ENCODE measurements at places on chromosomes 3 and 15. TPM values are rescaled to one million over a fixed set of nuclear protein-coding genes. Genes with fewer than 3 reads are reported as not detected.

SAMD7 gene
- not detected for total RNA-seq

DNA sequence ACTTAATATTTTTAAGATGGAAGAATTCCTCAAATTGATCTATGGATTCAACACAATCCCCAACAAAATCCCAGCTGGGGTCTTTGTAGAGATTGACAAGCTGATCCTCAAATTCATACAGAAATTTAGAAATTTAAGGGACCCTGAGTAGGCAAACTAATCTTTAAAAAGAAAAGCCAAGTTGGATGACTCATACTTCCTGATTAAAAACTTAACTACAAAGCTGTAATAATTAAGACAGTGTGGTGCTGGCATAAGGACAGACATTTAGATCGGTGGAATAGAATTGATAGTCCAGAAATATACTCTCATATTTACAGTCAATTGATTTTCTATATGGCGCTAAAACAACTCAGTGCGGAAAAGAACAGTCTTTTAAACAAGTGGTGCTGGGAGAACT, 11.6 kb downstream of the FAM162A start:
- no peak for DNase-seq

CP gene
- total RNA-seq: not detected

DNA sequence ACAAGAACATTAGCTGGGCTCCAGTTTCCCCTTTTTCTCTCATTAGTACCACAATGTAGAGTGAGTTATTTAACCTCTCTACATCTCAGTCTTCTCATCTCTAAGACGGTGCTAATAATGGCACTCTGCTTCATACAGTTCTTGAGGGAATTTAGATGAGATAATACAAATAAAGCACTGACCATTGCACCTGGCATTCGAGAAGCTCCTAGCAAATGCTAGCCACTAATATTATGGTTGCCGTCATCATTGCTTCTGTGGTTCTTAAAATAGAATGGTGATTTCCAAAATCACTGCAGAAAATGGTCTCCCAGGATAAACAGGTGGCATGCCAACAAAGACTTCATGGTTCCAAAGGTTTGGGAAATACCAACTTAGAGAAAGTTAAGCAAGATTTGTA, 213.0 kb downstream of the RORA start:
- no peak for DNase-seq

DNA sequence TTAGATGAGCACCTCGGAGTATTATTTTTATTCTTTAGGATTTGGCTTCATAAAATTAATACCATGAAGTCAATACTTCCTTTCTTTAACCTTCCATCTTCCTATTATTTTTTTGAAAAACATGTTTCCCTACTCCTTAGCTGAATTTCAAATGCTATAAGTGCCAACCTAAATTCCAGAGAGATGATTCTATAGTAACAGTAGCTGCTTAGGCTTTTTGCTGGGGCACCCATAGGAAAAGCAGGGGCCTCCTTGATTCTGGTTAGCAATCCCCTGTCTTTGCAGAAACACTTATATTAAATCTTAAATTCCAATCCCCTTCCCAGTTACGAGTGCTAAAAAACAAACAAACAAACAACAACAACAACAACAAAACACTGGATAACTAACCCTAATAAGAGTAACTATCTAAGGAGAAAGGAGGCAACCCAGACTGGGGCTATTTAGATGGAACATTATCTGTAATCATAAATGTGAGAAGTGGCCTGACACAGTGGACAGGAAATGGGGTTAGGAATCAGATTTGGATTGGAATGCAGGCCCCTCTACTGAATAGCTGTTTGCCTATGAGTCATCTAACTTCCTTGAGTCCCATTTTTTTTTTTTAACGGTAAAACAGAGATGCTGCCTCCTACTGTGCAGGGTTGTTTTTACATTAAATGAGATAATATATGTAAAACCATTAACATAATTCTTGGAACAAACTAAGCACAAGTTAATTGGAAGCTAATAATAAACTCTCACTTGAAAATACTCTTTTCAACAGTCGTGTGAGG, 148.1 kb downstream of the WDR72 start:
- DNase-seq: peak; percentile 4

GOLGA8J gene
- total RNA-seq: not detected

DNA sequence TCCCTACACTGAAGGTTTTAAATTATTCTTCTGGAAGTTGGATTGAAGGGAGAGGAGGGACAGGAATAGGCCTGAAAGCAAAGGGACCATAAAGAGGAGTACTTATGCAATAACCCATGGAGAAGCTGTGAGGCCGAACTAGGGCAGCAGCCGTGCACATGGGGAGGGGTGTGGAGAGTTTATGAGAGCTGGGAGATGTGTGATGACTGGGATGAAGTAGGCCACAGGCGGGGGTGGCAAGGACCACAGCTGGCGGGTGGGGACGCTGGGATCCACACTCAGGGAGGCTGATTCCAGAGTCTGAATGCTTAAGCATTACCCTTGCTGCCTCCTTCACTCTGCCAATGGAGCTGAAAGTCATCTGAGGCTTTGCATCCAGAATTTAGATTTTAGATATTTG, 123.8 kb downstream of the ARNT2 start:
- DNase-seq: no peak

GRCh38 chr3:182710557-182711157, 82.6 kb upstream of the ATP11B start:
- peak; percentile 16 for DNase-seq

CDCP1 gene
- 16.9 TPM for total RNA-seq

C3orf70 gene
- 0.33 TPM for total RNA-seq

DNA sequence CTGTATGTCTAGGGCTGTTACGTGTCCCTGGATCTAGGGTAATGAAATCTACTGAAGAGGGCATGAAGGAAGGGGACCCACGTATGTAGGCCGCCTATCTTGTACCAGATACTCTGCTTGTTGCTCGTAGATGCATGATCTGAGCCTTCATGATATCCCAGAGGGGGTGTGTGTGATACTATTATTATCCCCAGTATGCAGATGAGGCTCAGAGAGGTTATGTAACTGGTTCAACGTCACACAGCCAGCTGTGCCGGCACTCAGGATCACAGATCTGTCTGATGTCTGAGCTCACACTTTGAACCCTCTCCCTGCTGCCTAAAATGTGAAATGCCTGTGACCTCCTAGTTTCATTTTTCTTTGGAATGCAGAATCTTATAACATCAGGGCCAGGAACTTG, 36.2 kb upstream of the SEC13 start:
- DNase-seq: no peak

DNA sequence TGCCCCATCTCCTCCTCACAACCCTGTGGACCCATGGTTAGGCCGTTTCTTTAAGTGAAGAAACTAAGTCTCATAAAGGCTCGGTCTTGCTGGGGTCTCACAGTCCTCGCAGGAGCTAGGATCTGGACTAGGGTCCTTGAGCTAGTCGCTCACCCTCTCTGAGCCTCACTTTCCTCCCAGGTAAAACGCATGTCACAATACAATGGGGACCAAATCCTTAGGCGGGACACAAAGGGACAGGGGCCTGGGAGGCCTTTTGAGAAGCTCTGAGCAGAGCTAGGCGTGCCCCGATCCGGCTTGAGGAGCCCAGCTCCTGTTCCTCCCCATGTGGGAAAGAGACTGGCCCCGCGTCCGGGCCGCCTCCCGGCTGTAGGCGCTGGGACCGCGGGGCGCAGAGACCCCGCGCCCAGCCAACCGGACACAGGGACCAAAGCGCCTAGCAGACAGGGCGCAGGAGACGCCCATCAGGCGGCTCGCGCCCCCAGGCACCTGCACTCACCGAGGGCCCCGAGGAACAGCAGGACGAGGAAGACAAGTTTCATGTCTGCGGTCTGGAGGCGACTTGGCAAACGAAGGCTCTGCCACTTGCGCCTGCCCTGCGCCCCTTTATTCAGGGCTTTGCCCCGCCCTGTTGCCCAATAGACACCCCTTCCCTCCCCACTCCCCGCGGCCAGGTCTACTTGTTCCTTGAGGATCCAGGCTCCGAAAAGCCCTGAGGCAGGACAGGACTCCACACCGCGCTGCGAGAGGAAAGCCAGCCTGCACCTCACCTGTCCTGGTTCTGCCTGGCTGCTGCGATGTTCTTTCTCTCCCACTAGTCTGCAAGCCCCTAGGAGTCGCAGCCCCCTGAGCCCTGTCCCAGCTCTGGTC, at the start of gene LTF:
TSS of gene LTF (minus strand) at position 580 of the 870 bp plus-strand sequence. CDS start at position 542, 38 bp downstream.
- DNase-seq: no peak

GRCh38 chr3:42492508-42493080, 9.8 kb upstream of the VIPR1 start:
- no peak for DNase-seq

DNA sequence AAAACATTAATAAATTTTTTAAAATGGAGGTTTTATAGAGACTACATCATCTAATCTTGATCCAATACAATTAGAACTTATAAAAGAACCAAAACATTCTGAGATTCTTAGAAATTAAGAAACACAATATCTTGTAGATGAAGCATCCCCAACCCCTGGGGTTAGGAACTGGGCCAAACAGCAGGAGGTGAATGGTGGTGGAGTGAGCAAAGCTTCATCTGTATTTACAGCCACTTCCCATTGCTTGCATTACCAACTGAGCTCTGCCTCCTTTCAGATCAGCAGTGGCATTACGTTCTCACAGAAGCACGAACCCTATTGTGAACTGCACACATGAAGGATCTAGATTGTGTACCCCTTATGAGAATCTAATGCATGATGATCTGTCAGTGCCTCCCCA, 36.3 kb downstream of the KNL1 start:
- no peak for DNase-seq

XCR1 gene
- under 0.01 TPM for total RNA-seq

CFAP44 gene
- 1.5 TPM for total RNA-seq

CACNA2D3 gene
- 0.77 TPM for total RNA-seq

- no peak for DNase-seq
These were observed 476.9 kb downstream of the NR2F2 start for GRCh38 chr15:96807361-96807760.

BCHE gene
- 29.0 TPM for total RNA-seq

- DNase-seq: no peak
These were observed 47.4 kb downstream of the CCR4 start for GRCh38 chr3:32998631-32999451.

GRCh38 chr3:30664884-30665283, 58.5 kb downstream of the TGFBR2 start:
- DNase-seq: no peak

- DNase-seq: no peak
These were observed 22.9 kb upstream of the SLC4A7 start for GRCh38 chr3:27507111-27507510.

CKMT1A gene
- total RNA-seq: not detected

DNA sequence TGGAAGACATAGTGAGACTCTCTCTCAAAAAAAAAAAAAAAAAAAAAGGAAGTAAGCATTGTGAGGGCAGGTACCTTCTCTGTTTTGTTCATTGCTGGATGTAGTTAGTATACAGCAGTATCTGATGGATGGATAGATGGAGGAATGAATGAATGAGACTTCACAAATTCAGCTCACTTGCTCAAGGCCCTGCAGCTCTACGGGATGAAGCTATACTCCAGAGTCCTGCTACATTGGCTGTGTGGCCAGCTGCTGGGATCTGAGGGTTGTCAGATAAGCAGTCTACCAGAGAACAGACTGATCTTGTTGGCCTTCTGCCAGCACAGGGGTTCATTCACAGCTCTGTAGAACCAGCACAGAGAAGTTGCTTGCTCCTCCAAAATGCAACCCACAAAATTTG, 35.0 kb downstream of the MLH1 start:
- DNase-seq: no peak

DNA sequence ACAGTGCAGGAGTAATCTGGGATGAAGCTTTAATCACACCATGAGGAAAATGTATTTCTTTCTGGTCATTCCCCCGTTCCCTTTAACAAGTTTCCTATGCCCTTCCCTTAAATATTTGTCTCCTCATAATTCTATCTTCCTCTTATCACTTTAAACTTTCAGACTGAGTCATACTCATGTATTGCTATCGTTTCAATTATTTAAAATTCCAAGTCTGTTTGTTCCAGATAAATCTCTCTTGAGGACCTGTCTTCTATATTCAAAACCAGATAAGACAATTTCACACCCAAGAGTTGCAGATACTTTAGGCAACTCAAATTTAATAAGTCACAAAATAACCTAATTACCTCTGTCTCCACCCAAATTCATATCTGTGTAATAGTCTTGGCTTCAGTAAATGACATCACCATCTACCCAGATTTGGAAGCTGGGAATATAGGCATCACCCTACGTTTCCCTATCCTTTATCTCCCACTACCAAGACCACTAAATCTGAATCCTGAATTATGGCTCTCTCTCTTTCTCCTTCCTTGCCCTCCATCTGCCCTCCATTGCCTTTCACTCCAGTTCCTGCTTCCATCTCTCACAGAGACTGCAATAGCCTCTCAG, 220.1 kb downstream of the PYDC2 start:
- no peak for DNase-seq

GRCh38 chr3:64179249-64179648, 46.0 kb downstream of the PRICKLE2 start:
- DNase-seq: no peak

DNA sequence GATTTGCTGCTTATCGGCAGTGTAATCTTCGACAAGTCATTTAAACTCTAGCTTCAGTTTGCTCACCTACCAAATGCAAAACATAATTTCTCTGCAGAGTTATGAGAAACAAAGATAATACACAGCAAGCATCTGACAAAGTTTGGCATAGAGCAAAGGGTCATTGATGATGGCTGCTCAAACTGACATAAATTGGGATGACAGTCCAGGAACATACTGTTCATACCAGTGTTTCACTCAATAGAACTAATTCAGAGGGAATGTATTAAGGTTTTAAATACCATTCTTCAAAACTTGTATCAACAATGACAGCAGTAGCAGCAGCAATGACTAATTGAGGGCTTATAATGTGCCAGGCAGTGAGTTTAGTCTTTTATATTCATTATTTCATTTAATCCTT, 137.6 kb downstream of the SPATA16 start:
- DNase-seq: no peak

GLDN gene
- total RNA-seq: 50.7 TPM

DNA sequence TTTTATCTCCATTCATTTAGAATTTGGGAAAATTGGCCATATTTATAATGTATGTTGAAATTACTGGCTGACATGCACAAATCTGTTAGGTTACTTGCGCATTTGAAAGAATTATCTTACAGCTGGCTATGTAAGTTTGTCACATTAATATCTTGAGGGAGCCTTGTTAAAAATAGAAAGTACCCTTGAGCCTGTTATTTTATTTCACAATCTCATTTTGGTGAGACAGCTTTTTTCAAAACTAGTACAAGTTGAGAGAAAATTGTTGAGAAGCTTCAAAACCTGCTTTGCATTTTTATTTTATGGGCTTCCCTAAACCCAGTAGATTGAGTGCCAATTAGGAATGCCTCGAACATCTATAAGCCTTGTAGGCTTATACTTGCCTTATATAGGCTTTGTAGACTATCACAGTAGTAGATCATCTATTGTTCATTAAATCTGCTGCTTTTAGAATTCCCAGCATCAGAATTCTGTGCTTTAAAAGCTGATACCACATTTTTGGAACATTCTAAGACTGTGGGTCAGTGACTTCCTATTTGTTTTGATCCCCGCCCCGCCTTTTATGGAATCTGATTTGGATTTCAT, 6.3 kb downstream of the IDH3A start:
- no peak for DNase-seq

GRCh38 chr15:29997499-29997898, 85.3 kb upstream of the GOLGA8J start:
- no peak for DNase-seq
